Activated T-helper 17 cell treated with anti-CD3 and anti-CD28 coated beads, Interleukin-2, amount 50 U/mL, for 72 hours (primary cell): ENCODE measurements at places on chromosomes 2 and 18.

GRCh38 chr2:111061191-111061590 is 59.5 kb upstream of the BCL2L11 start:
- no peak for ATAC-seq

GRCh38 chr2:30694286-30695055 is 112.8 kb downstream of the CAPN13 start:
- no peak for ATAC-seq

DNA sequence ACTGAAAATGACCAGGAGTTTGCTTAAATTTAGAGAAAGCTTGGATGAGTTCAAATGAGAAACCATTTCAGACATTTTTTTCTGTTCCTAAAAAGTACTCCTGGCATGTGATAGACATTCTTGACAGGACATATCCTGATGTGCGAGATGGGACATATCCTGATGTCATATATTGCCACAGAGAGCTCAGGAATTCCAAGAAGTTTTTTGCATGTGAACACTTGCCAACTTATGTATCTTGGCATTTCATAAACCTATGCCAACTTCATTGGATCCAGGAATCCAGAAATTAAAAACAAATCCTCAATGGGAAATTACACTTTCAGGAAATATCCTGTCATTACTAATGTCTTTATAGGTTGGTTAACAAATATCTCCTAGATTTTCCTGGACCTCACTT is 2.9 kb upstream of the SERPINB3 start:
- no peak for ATAC-seq

GRCh38 chr18:59905686-59906091 is 5.9 kb downstream of the PMAIP1 start:
- ATAC-seq, result no peak

DNA sequence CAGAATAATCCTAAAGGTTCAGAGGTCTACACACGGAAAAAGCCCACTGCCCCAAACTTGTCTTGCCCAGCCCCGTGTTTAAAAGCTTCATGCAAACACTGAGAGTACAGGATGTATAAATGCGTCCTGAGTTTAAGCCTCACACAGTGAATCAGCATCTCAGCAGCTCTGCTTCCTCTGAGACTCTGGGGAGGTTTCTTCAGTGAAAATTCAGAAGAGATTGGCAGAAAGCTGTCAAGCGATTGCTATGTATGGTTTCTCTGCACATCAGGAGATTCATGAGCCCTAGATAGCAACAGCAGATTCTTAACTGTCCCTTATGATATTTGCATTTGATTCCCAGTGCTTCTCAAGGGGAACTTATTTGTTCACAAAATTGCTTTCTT is 27.1 kb downstream of the CRACDL start:
- ATAC-seq, result no peak

- ATAC-seq, result no peak
Observed at GRCh38 chr2:73257425-73258125, 23.5 kb downstream of the CCT7 start.

DNA sequence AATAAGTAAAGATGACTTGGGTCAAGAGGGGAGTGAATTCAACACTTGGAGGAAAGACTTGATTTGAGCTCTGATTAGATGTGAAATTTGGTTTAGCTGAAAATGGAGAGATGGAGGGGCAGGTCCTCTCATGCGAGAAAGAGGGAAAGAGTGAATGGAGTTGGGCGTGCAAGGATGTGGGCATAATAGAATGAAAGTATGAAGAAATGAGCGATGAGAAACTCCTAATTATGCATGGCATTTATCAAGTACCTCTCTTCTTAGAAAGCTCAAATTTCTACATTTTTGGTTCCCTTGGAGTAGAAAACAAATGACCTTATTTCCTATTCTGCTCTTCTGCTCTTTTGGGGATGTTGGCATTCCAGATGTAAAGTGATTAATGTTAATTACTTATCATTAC is 161.5 kb downstream of the PHLPP1 start:
- no peak for ATAC-seq

DNA sequence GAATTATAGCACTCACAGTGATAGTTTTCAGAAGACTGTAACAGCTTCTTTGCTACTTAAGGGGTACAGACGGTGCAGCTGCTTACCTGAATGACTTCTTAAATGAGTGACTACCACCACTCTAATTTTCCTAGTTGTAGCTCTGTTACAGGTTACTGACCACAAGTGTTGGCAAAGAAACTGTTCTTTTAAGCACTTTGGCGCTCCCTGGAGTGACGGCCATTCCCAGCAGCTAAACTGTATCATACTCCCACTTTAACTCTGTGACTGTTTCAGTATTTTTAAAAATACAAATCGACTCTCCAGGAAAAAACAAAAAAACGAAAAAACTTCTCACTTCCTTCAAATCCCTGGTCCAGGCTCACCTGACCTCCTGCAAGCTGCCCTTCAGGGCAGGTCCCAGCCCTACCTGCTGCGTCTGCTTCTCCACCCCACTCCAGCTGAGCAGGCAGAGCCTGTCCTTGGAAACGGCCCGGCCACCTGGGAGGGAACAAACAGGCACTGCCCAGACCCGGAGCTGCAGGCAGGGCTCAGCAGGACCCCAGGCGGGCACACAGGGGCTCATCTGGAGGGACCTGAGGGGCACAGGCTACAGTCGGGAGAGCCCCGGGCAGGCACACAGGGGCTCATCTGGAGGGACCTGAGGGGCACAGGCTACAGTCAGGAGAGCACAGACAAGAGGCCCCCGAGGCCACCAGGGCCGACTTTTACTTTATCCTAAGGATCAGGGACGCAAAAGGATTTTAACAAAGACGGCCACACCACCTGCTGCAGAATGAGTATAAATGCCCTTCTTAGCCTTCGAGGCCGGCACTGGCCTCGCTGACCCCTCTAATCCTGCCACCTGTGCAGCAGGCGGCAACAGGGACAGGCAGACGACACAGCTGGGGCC is 24.5 kb downstream of the SLC66A2 start:
- no peak for ATAC-seq

GRCh38 chr2:4947911-4948310 is 744.3 kb upstream of the SOX11 start:
- ATAC-seq, result no peak

GRCh38 chr18:604771-605170 is 8.0 kb downstream of the CLUL1 start:
- ATAC-seq, result no peak

- no peak for ATAC-seq
Observed at GRCh38 chr2:26605999-26606846, 34.9 kb downstream of the CIB4 start.

DNA sequence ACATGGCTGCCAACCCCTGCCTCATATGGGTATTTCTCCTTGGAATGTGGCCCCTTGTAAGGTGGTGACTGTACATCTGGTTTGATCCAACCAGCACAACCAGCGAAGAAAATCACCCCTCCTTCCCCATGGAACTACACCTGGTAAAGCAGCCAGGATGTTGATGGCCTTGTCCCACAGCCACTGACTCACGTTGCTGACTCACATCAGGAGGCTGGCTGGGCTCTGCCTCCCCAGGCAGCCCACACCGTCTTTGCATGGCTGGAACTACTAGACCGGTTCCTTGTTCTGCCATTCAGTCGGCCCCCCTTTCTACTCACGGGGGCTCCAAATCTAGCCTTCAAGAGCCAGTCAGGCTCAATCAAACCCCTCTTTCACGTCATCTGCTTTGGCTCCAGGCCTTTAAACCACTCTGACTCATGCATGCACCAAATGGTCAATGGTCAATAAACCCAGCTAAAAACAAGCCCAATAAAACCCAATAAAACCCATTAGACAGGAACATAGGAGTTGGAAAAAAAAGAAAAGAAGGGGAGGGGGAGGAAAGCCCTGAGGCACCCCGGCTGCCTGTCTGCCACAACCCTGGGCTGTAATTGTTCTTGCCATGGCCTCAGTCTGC is 114.8 kb downstream of the PLB1 start:
- ATAC-seq, result peak; percentile 82

DNA sequence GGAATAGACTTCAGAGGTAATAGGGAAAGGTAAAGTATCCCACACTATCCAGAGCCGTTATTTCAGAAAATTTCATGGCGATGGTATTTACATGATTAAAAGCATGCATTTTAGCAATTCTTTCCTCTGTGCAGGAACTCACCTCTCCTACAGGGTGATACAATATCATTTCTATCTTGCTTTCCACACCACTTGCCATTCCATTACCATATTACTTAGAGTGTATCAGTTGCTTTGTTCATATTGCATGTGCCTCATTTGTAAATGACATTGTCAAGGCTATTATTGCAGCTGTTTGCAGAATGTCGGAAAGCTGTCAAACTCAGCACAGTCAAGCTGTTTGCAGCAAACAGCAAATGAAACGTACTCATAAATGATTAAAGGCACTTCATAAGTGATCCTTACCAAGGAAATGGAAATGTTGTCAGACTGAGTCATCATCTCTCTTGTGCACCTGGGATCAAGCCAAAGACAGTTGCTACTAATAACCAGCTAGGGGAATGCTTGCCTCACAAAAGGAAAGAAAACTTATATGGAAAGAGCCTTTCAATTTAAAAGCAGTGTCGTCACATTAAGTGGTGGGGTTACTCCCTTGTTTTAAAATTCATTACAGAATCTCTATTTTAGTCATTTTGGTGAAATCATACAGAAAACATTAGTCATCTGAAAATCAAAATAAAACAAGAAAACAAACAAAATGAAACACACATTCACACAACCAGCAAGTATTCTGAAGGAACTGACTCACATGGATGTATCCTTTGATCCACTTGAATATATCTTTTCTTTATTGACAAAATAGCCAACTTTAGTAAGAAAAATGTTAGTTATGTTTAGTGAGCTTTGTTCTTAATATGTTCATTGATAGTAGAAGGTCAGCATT is 1064.1 kb upstream of the CNTNAP5 start:
- no peak for ATAC-seq

DNA sequence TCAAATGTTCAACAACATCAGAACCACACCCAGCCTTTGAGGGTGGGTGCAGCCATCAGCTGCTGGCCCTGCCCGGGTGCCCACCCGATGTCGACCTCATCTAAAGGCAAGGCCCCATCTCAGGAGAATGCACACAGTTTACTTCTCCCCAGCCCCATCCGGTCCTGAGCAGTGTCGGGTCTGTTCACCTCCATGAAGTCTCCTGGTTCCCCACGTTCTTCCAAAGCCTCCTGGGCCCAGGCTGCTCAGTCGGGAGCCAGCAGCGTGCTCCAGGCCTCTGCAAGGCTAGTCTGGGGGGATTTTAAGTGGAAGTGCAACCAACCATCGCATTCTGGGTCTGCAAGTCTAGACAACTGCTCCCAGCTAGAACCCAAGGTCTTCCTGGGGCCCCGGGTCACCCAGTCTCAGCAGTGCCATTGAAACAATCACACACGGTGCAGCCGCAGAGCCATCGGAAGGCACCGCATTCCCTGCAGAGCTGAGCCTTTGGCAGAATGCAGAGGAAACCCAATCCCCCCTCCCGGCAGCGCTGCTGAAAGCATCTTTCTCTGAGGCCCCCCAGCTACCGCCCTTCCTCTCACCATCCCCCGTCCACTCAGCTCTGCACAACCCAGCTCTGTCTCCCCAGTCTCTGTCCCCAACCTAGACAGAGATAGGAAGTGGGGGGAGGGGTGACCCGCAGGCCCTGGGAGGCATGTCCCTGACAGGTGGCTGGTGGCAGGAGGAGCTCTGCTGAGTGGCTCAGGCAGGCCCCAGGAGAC is 8.5 kb downstream of the ESPNL start:
- ATAC-seq, result peak; percentile 23

- no peak for ATAC-seq
Observed at GRCh38 chr2:188601391-188601790, 309.7 kb downstream of the GULP1 start.

DNA sequence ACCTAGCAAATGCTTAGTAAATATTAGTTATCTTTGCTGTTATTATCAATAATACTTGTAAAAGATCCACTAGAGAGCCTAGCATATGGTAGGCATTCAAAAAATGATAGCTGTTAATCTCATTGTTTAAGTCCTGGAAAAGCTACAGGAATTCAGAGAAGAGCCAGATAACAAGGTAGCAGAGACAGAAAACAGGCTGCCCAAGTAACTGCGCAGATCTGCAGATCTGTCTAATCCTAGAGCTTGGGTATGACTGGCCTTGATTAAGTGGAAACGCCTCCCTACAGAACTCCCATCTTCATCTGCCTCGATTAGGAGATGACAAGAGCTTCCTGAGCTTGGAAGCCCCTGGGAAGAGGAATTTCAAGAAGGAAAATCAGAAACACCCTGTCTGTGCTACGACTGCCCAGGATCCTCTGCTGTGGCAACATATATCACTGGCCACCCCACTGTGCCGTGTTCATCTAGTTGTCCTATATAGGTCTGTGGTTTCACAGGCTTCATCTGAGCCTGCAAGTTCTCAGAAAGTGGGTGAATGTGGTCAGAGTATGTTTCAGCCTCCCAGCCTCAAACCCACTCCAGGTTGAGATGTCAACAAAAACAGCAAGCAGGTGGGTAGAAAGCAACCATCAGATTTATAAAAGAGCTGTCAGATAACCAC is 151.5 kb upstream of the PKDCC start:
- ATAC-seq, result peak; percentile 95

DNA sequence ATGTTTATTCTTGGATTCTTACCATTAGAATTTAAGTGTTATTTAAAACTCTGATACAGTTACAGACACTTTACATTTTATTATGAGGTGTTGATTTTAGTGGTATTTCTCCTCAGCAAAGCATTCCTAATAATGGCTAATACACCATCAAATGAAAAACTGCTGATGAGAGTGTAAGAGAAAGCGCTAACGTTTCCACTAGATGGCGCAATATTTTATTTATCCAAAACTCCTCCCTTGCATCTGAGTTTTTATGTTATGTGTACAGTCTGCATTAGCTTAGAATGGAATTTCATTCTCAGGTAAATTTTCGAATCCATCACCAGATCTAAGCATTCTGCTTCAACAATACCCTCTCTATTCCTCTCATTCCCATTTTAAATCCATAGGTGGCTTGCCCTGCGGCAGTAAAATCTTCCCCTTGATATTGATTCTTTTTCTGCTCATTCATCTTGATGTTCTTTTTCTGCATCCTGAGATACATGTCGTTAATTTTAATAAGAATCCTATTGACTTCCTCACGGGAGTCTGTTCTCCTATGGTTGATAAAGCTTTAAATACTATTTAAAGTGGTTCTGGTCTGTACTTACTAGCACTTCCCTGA is 53.9 kb downstream of the PRKRA start:
- peak; percentile 68 for ATAC-seq

GRCh38 chr2:98378196-98378595 is 31.9 kb downstream of the CNGA3 start:
- no peak for ATAC-seq

GRCh38 chr2:192195548-192196418 is 1.1 kb upstream of the TMEFF2 start:
- peak; percentile 29 for ATAC-seq

DNA sequence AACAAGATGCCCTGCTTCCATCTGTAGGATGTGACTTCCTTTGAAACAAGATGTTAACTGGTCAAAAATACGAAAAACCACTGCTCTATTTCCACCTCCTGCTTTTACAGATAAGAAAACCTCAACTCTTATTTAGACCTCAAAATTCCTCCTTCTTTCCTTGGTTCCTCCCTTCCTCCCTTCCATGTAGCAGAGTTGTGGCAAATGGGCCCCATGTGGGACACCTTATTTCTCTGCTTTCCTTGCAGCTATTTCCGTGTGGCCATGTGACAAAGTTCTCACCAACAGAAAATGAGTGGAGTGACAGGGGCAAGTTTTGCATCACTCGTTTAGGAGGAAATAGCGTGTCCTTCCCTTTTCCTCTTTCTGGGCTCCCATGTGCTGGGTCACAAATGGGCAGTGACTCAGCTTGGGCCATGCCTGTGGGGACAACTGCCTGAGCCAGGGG is 69.4 kb upstream of the SMAD2 start:
- no peak for ATAC-seq

GRCh38 chr2:99662761-99663341 is 173.0 kb upstream of the REV1 start:
- no peak for ATAC-seq
